ENCODE measurements at places on chromosomes 7 and 10. TPM values are rescaled to one million over a fixed set of nuclear protein-coding genes. Genes with fewer than 3 reads are reported as not detected.

Gene ZSCAN25
- 10.7 TPM for total RNA-seq

Gene BHLHA15
- total RNA-seq: not detected

Gene PLCE1
- total RNA-seq: 7.8 TPM

Gene OPALIN
- not detected for total RNA-seq

Gene TUBB8
- total RNA-seq: 0.55 TPM

DNA sequence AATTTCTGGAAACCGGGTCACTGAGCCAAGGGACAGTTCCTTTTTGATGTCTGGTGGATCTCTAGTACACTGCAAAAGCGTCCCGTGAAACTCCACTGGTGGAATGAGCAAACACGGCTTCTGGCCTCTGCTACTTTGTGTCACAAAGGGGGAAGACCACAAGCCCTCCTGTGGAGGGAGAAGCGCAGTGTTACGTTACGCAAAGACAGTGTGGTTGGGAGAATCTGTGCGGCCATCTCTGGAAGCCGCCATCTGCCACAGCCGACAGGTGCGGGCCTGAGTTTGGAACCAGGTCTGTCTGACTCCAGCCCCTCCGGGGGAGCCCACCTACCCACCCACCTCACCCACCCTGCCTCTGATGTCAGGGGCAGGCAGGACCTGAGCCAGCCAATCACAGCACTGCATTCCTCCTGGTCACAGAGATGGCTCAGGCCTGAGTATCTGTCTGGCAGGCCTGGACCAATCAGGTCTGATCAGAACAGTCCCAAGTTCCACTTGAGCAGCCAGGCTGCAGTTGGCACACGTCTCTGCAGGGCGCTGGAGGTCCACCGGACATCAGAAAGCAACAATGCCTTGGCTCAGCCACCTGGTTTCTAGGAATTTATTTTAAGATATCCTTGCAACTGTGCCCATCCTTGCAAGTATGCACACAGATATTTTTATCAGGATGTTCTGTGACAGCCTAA, 3.0 kb upstream of the CYP2W1 start:
- no peak overlapping the region for H3K4me3 ChIP-seq
- H3K4me1 ChIP-seq: peaks cover 7% of the 10 kb centered on the region
- no peaks in the 10 kb centered on the region for H3K36me3 ChIP-seq
- no peak overlapping the region for H3K27ac ChIP-seq
- H3K27me3 ChIP-seq: peaks cover 31% of the 10 kb centered on the region
- no peak for DNase-seq

GRCh38 chr10:62866451-62866850, 50.3 kb upstream of the EGR2 start:
- H3K27me3 ChIP-seq: no peaks in the 10 kb centered on the region
- H3K36me3 ChIP-seq: no peaks in the 10 kb centered on the region
- no peak overlapping the region for H3K27ac ChIP-seq
- DNase-seq: no peak

- no peaks in the 10 kb centered on the region for H3K27me3 ChIP-seq
- DNase-seq: no peak
- no peak overlapping the region for H3K27ac ChIP-seq
- H3K4me3 ChIP-seq: no peak overlapping the region
- no peaks in the 10 kb centered on the region for H3K36me3 ChIP-seq
These were observed 113.1 kb upstream of the RNF32 start for GRCh38 chr7:156527458-156527890.

DNA sequence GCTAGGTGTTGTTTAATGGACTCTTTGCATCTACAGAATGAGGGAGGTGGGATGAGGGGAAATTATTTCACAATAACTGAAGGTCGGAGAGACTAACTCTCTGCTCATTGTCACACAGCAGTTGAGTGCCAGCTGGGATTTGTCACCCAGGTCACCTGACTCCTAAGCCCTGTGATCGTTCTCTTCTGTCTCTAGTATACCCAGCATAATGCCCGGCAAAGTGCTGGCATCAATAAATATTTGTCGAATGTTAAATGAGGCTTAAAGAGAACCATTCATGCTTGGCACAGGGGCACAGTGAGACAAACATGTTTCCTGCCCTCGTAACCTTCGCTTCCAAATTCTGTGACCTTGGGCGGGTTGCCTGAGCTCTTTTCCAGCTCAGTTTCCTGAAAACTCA, 70.8 kb downstream of the TCF7L2 start:
- peak; percentile 70 for DNase-seq
- no peak overlapping the region for H3K4me3 ChIP-seq
- H3K27ac ChIP-seq: no peak overlapping the region
- no peaks in the 10 kb centered on the region for H3K27me3 ChIP-seq
- peaks cover 73% of the 10 kb centered on the region for H3K4me1 ChIP-seq

- H3K4me1 ChIP-seq: no peaks in the 10 kb centered on the region
- H3K27ac ChIP-seq: no peak overlapping the region
- no peaks in the 10 kb centered on the region for H3K27me3 ChIP-seq
- DNase-seq: no peak
- no peaks in the 10 kb centered on the region for H3K36me3 ChIP-seq
- H3K4me3 ChIP-seq: no peak overlapping the region
These were observed 18.6 kb downstream of the SFTPD start for GRCh38 chr10:79930267-79930666.

GRCh38 chr10:51063659-51064535, 10.4 kb upstream of the PRKG1 start:
- H3K4me3 ChIP-seq: no peak overlapping the region
- H3K27me3 ChIP-seq: no peaks in the 10 kb centered on the region
- no peaks in the 10 kb centered on the region for H3K4me1 ChIP-seq
- DNase-seq: no peak

DNA sequence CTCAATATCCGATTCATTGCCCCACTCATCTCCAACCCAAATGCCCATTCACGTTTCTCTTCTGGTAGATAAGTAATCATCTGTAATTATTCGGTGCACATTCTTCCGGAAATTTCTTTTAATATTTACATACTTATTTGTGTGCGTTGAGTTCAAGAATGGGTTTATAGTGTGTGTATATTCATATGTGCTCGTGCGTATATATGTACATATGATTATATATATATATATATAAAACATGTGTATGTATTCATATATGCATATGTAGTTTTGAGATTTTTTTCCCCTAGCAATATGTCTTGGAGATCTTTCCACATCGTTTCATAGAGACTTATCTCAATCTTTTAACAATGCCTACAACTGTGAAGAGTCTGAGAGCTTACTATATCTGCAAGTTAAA, 118.2 kb downstream of the MDFIC start:
- DNase-seq: no peak
- no peak overlapping the region for H3K4me3 ChIP-seq
- no peaks in the 10 kb centered on the region for H3K27me3 ChIP-seq

Measured in sigmoid colon (tissue), 7 donors.